ENCODE measurements at places on chromosomes 3 and 15. TPM values are rescaled to one million over a fixed set of nuclear protein-coding genes. Genes with fewer than 3 reads are reported as not detected.

SCG5 gene
- total RNA-seq: not detected

SPATA12 gene
- total RNA-seq: not detected

PLA2G4F gene
- 4.6 TPM for total RNA-seq

TRPM1 gene
- not detected for total RNA-seq

SAMMSON gene
- total RNA-seq: not detected

SEMA6D gene
- total RNA-seq: 16.5 TPM

GRCh38 chr3:156330415-156330814 is 210.0 kb downstream of the KCNAB1 start:
- DNase-seq: no peak

GRCh38 chr3:44729384-44729910 is at the start of gene ZNF501:
Gene ZNF501, plus strand, starts transcription at chr3:44729635. Its CDS starts 4,787 bp downstream, at chr3:44734422.
- DNase-seq: peak; percentile 98

DNA sequence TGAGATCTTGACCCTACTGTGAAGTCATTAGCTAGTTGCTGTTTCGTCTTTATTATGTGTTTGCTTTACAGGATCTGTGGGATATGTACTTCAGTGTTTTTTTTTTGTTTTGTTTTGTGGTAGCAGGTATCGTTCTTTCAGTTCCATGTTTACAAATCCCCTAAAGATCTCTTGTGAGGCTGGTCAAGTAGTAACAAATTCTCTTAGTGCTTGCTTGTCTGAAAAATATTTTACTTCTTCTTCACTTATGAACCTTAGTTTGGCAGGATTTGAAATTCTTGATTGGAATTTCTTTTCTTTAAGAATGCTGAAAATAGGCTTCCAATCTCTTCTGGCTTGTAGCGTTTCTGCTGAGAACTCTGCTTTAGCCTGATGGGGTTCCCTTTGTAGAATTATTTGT is 235.8 kb upstream of the ALCAM start:
- no peak for DNase-seq

GRCh38 chr3:98918586-98918985 is 17.1 kb upstream of the DCBLD2 start:
- DNase-seq: no peak

- DNase-seq: no peak
These were observed 85.7 kb downstream of the FNDC3B start for GRCh38 chr3:172125053-172125452.

DNA sequence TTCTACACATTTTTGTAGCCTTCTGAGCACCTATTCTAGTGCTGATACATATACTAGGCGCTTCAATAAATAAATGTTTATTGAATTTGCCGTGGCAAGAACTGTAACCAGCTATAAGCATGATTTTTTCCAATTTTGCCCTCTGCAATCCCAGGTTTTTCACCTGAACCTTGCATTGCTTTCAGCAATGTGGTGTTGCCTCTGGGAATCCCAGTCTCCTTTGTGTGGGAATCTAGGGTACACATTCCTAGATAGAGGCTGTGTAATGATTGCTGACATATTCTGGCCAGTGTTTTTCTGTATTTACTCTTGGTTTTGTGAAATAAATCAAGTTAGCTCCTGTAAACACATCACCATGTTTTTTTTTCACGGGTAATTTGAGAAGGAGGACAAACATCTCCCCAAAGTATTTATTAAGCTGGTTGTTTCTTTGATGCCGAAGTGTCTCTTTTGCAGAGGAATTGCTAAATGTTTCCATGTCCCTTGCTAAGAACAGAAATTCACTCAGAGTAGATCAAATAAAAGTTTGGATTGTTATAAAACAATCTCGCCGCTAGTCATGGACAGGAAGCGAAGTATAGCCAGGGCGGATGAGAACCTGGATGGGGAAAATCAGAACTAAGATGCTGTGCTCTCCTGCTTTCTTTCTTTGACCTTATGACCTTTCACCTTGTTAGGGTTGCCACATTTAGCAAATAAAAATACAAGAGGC is 1.2 kb downstream of the CFAP91 start:
- DNase-seq: no peak

Measured in Right ventricle myocardium superior (tissue), 1 donor.